GDM1 (cell line): ENCODE measurements at places on chromosomes 3 and 15.

DNA sequence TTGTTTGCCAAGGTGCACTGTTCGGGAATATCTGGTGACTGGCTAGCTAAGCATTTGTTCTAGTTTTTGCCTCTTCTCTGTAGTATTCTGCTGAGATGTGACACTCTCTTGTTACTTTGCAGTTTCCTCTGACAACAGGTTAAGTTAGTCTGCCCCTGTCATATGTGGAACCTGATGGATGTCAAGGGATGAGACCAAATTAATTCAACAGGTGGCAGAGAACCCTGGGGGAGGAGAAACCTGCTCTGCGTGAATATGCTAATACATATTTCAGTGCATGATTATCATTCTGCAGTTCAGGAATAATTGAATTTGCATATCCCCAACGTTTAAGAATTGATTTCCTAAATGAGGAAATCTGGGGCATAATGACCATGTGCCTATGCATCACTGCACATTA lies 777.3 kb downstream of the PDCD6IP start:
- DNase-seq: no peak

DNA sequence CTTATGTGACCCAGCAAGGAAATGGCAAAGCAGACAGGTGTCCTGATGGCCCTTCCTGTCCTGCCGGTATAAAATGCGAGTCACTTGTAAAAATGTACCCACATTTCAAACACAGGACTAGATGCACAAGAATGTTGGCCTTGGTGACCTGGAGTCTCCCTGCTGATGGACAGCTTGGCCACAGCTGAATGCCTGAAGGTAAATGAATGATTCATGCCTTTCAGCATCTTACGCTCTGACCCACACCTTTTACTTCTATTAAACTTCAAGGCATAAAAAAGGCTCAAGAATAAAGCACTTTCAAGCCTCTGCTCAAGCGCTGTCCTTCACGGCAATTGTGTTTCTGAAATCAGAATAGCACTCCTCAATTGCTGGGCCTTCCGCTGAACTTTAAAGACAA lies 228.0 kb upstream of the SLCO3A1 start:
- no peak for DNase-seq

DNA sequence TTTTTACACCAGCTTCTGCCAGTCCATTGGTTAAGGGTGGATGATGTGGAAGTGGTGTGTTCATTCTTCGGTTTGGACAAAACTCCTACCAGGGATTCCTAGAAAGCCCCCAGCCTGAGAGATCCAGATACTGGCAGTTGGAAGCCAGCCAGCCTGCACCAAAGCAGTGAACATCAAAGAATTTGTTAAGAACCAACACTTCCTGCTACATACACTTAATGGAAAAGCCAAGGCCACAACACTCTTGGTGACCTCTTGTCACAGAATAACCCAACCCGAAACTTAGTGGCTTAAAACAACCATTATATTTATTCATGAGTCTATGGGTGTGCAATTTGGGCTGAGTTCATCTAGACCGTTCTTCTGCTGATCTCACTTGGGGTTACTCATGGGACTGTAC lies 42.9 kb upstream of the ADAMTS9 start:
- DNase-seq: no peak

DNA sequence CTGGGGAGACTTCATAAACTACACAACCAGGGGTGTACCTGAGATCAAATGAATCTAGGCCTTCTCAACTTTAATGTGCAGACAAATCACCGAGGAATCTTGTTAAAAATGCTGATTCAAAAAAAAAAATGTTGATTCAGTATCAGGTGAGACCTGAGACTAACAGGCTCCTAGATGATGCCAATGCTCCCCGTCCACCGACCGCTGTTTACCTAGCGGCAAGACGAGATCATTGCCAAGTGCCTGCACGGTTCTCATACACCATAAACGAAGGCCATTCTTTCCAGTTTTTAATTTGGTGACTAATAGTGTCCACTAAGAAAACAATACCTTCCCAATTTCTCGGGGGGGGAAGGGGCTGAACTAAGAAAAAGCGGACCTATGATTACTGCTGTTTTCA lies 2.5 kb upstream of the FSIP1 start:
- DNase-seq: no peak

- DNase-seq: no peak
Observed at GRCh38 chr3:67876261-67876660, 221.8 kb upstream of the SUCLG2 start.

GRCh38 chr15:35911052-35911777 lies 365.2 kb upstream of the DPH6 start:
- DNase-seq: no peak

DNA sequence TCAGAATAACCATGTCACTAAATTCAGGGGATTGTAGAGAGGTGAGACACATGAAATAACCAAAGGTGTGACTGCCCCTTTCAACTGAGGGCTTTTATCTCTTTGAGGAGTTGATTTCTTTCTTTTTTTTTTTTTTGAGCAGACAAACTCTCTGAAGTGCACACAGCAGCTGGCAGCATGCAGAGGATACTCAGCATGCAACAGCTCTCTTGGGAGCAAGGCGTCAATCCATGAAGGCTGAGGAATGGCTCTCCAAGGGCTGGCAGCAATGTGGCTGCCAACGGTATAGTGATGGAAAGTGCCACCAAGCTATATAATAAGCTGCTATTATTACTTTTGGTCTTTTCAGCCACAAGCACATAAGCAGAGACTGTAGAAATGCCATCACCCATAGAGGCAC lies 226.7 kb upstream of the FEZF2 start:
- no peak for DNase-seq

DNA sequence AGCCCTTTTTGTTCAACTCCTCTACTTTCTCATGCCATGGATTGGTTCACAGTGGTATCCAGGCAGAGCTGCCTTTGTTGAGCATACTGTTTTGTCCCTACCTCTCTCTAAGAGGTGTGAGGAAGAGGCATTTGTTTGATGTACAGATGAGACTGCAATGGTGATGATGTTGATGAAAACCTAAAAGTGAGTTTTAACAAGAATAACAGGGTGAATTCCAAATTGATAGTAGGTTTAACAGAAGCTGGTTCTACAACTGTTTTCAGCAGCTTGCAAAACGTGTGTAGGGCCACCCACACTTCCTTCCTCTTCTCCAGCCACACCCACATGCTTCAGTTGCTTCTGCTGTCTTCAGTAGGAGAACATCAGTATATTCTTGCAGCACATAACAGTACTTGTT lies 10.2 kb downstream of the SNRK start:
- DNase-seq: peak; percentile 70

GRCh38 chr3:15815696-15816095 lies 17.9 kb upstream of the ANKRD28 start:
- peak; percentile 8 for DNase-seq

DNA sequence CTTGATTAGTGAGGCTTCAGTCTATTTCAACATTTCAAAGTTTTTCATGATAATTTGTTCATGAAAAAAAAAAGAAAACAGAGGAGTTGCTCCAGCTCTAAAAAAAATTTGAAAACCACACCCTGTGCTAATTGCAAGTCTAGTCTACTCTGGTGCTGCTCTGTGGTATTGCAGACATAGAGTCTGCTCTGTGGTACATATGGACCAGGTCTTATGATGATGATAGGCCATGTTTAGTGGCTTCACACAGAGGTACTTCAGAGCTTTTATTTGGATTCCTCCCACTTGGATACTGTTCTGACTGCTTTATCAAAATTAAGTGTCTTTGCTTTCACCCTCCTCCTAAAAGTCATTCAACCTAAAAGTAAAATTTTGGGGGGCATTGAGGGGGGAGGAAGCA lies 160.8 kb downstream of the ALCAM start:
- no peak for DNase-seq
